ENCODE measurements at places on chromosomes 1 and 21.

- no peak for DNase-seq
Observed at GRCh38 chr1:44947063-44947773, 39.2 kb downstream of the EIF2B3 start.

DNA sequence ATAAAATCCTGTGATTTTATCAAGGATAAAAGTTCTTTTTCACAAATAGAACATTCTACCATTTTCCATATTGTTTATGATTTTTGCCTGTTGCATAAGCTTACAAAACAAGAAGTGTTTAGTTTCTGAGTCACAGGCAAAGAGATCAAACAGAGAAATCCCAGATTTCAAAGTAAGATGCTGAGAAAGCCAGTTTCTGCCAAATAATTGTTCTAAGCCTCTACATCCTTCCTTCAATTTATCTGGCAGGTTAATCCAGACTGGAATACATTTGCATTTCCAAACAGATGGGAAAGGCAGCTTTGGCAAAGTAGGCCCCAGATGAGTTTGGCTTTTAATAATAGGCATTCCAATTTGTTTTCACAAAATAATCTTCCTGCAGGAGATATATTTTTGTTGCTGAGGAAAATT, 2.5 kb downstream of the SLC1A7 start:
- DNase-seq: no peak

DNA sequence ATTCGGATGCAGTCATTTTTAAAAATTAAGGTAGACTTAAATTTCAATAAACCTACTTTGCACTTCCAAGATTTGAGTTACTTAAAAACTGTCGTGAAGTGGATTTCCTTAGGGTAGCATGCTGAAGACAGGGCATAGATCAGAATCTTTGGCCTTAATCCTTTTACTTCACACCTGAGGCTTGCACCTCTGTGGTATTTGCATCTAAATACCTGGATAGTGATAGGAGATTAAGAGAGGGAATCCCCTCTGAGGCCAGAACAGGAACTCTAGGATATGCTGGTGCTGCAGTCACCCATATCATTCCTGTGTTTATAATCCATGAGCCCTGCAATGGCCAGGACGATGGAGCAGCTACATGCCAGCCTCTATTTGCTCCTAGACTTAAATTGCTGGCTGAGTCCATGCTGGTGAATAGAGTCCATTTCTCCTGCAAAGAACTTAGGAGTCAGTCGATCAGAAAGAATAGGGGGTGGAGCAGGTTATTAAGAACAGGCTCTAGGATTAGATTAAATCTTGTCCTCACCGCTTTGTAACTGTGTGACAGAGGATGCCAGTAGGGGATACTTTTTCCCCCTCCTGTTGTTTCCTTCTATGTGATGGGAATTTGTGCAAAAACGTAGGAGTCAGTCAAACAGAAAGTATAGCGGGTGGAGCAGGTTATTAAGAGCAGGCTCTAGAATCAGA, 333.6 kb downstream of the DUSP10 start:
- no peak for DNase-seq

- no peak for DNase-seq
Observed at GRCh38 chr1:95426772-95427171, 192.8 kb downstream of the RWDD3 start.

DNA sequence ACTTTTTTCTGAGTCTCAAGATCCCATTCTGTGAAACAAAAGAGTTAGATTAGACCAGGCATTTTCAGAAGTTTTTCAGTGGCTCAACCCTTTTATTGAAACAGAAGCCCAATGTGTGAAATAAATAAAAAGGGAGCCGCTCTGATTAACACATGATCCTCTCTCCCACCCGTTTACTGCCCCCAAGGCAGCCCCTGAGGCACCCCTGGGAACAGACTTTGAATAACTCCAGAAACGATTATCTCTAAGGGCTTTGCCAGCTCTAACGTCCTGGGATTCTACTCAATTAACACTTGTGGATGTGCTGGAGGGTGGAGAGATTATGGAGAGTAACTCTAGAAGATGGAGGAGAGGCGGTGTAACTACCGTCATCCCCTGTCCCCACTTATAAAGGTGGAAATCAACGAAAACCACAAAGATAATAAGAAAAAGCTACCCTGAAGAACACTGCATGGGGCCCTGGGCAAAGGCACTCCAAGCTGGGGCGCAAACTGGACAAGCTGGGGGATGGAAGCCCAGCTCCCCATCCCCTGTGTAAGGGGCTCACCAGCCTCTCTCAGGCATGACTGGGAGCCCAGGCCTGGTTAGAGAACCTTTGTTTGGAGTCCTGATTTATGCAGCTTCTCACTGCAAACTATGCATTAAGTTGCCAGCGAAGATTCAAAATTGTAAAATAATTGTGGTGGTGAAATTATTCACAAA, 39.0 kb upstream of the GRIK3 start:
- no peak for DNase-seq

DNA sequence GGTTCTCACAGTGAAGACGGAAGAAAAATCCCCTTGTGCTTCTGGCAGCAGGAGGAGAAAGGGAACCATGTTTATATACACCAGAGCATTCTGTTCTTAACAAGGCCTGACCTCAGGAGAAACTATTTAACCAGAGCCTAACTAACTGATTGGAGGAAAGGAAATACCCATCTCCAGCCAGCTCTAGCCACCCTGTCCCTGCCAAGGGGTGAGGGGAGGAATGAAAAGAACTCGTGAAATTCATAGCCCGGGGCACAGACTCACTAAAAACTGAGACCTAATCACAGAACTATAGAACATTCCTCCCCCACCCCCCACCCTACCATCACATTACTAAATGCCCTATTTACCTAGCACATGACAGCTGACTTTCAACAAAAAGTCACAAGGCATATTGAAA, 65.0 kb downstream of the KCNH1 start:
- no peak for DNase-seq

DNA sequence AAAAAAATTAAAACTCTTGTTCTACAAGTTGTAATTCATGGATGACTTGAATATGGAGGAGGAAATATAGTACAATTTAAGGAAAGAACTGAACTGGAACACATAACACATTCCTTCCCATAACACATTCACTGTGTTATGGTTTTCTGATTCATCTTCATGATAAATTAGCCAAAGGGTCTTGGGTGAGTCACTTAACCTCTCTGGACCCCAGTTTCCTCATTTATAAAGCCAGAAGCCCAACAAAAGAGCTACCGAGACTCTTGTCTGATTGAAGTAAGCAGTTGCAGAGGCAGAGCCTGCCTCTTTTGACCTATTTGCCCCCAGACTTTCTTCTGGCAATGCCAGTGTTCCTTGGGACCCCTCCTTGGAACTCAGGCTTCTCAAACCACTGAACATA, 161.9 kb upstream of the KCTD3 start:
- no peak for DNase-seq

DNA sequence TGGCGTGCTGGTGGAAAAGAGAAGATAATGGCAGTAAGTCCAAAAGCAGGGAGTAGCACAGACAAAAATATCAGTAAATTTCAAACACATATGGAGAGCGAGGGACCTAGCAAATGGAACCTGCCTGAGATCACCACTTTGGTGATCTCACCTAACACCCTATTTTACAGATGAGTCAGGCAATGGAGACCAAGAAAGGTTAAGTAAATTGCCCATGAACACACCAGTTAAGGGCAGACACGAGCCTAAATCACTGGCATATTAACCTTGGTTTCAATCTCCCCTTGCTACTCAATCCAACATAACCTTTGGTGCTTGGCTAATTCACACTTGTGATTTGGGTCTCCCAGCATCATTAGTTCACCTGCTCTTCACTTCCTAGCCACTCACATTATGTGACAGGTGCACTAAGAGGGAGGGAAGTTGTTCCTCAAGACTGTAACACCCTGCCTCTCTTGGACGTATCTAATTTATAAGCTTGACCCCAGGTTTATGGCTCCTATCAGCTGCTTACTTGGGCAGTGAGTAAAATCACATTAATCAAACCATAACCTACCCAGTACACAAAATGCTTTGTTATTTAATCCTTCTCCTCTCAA, 11.5 kb downstream of the ZNF697 start:
- no peak for DNase-seq

- no peak for DNase-seq
Observed at GRCh38 chr1:148315071-148315811, 163.2 kb upstream of the NBPF11 start.
